CD4-positive, alpha-beta memory T cell (primary cell): ENCODE measurements at places on chromosomes 2 and 18. TPM values are rescaled to one million over a fixed set of nuclear protein-coding genes. Genes with fewer than 3 reads are reported as not detected.

CHPF gene
- total RNA-seq, result 7.7 TPM

TWSG1 gene
- total RNA-seq, result 5.1 TPM

HRH4 gene
- total RNA-seq, result 1.1 TPM

DNA sequence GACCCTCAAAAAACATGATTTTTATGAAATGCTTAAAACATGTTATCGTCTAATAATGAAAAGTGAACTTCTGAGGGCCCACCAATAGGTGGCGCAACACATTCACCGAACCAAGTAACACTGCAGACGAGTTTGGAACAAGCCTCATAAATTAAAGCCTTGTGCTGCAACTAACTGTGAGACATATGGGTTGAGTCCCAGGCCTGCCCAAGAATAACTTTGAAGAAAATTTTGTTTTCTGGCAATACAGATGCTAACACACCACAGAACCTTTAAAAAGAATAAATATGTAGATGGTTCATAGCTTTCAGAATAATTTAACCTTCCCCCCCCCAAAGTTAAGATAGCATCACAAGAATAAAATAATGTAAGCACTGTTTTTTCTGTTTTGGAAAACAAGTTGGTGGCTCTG lies 285.9 kb downstream of the RNF144A start:
- H3K27me3 ChIP-seq, result no peaks in the 10 kb centered on the region
- peak; percentile 54 for DNase-seq
- no peaks in the 10 kb centered on the region for H3K4me1 ChIP-seq
- no peak overlapping the region for H3K4me3 ChIP-seq

DNA sequence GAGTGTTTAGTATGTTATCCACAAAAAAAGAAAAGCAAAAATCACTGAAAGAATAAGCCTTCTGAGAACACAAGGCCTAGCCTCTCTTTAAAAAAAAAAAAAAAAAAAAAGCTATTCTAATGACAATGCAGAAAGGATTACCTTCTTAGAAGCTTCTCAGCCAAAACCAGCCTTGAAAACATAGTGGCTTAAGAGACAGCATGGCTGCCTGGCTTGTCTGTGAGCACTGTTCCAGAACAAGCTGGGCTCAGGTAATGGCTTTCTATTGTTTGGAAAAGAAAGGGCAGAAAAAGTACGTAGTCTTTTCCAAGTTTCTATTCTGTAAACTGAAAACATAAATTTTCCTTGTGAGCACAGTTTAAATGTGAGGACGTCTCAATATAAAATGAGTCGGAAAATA lies 119.5 kb downstream of the MAP3K20 start:
- no peaks in the 10 kb centered on the region for H3K4me1 ChIP-seq
- H3K4me3 ChIP-seq, result no peak overlapping the region
- H3K36me3 ChIP-seq, result no peaks in the 10 kb centered on the region
- no peak overlapping the region for H3K27ac ChIP-seq

- no peak for DNase-seq
- no peaks in the 10 kb centered on the region for H3K27me3 ChIP-seq
- H3K4me3 ChIP-seq, result no peak overlapping the region
- H3K36me3 ChIP-seq, result no peaks in the 10 kb centered on the region
- no peak overlapping the region for H3K27ac ChIP-seq
These were observed 4.5 kb upstream of the MBP start for GRCh38 chr18:77136871-77137665.

DNA sequence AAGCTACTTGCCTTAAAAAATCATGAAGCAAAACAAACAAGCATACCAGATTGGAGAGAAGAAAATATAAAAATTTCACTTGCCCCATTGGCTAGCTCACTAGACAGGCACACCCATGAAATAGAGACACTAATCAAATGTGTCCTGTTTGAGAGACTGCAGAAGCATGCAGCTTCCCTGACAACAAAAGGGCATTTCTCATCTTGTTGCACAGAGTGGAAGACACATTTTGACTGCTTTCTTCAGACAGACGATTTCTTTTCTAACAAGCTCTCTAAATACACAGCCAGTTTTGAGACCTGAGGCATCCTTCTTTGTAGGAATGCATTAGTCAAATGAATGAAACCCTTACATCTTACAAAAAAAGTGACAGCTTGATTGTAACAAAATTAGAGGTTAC lies 1558.6 kb upstream of the NXPH2 start:
- H3K27me3 ChIP-seq, result no peaks in the 10 kb centered on the region
- H3K4me1 ChIP-seq, result no peaks in the 10 kb centered on the region
- no peak overlapping the region for H3K4me3 ChIP-seq
- H3K36me3 ChIP-seq, result no peaks in the 10 kb centered on the region
- no peak for DNase-seq

GRCh38 chr2:165825041-165825440 lies 31.0 kb upstream of the GALNT3 start:
- no peaks in the 10 kb centered on the region for H3K4me1 ChIP-seq
- H3K4me3 ChIP-seq, result no peak overlapping the region
- H3K36me3 ChIP-seq, result no peaks in the 10 kb centered on the region
- DNase-seq, result no peak
- no peak overlapping the region for H3K27ac ChIP-seq

DNA sequence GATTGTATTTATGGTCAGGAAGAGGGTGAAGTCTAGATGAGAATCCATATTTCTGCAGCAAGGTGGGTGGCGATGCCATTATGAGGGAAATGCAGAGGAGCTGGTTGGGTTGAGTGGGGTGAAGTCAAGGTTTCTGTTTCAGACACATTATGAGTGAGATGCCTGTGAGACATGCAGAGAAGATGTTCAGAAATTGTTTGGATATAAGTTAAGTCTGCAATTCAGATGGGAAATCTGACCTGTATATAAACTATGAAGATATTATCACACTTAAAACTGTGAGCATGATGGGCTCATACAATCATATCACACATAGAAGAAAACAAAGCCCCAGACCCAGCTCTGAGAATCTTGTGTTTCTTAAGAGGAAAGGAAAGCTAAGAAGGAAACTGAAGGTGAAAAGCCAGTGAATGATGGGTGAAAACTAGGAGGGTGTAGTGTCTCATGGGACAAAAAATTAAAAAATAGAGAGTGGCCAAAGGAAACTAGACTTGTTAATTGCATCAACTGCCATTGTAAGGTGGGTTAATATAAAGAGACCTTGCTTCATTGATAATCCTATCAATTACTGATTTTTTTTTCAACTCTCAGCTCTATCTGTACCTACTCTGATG lies 14.2 kb downstream of the GALNT5 start:
- no peaks in the 10 kb centered on the region for H3K27me3 ChIP-seq
- H3K4me1 ChIP-seq, result no peaks in the 10 kb centered on the region
- H3K36me3 ChIP-seq, result no peaks in the 10 kb centered on the region
- no peak overlapping the region for H3K27ac ChIP-seq

DNA sequence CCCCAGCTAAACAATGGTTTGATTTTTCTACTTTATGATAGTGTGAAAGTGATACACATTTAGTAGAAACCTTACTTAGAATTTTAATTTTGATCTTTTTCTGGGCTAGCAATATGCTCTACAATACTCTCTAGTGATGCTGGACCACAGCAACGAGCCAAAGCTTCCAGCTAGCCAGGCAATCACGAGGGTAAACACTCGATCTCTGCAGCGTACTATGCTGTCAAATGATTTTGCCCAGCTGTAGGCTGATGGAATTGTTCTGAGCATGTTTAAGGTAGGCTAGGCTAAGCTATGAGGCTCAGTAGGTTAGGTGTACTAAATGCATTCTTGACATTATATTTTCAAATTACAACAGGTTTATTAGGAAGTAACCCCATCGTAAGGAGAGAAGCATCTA lies 207.5 kb downstream of the LRRTM4 start:
- no peaks in the 10 kb centered on the region for H3K4me1 ChIP-seq
- H3K36me3 ChIP-seq, result no peaks in the 10 kb centered on the region
- H3K4me3 ChIP-seq, result no peak overlapping the region
- no peak for DNase-seq
- H3K27me3 ChIP-seq, result no peaks in the 10 kb centered on the region
- no peak overlapping the region for H3K27ac ChIP-seq

GRCh38 chr2:60544062-60544461 lies 9.4 kb downstream of the BCL11A start:
- no peak for DNase-seq
- no peak overlapping the region for H3K27ac ChIP-seq
- H3K36me3 ChIP-seq, result no peaks in the 10 kb centered on the region
- H3K27me3 ChIP-seq, result peaks cover 18% of the 10 kb centered on the region
- no peak overlapping the region for H3K4me3 ChIP-seq

- H3K27ac ChIP-seq, result no peak overlapping the region
- H3K4me1 ChIP-seq, result no peaks in the 10 kb centered on the region
- DNase-seq, result no peak
- no peaks in the 10 kb centered on the region for H3K36me3 ChIP-seq
These were observed 9.1 kb downstream of the AP1S3 start for GRCh38 chr2:223828314-223828713.

- no peaks in the 10 kb centered on the region for H3K36me3 ChIP-seq
- no peak overlapping the region for H3K4me3 ChIP-seq
- no peak overlapping the region for H3K27ac ChIP-seq
- no peaks in the 10 kb centered on the region for H3K27me3 ChIP-seq
- DNase-seq, result no peak
These were observed 15.9 kb upstream of the CD28 start for GRCh38 chr2:203690441-203691047.
